Stimulated activated naive B cell treated with anti-CD40 and anti-IgM and Interleukin-4, amounts not matched to agents 10 μg/mL and 1 μg/mL and 100 μg/mL, for 72 hours (primary cell): ENCODE measurements at places on chromosomes 12 and 14.

DNA sequence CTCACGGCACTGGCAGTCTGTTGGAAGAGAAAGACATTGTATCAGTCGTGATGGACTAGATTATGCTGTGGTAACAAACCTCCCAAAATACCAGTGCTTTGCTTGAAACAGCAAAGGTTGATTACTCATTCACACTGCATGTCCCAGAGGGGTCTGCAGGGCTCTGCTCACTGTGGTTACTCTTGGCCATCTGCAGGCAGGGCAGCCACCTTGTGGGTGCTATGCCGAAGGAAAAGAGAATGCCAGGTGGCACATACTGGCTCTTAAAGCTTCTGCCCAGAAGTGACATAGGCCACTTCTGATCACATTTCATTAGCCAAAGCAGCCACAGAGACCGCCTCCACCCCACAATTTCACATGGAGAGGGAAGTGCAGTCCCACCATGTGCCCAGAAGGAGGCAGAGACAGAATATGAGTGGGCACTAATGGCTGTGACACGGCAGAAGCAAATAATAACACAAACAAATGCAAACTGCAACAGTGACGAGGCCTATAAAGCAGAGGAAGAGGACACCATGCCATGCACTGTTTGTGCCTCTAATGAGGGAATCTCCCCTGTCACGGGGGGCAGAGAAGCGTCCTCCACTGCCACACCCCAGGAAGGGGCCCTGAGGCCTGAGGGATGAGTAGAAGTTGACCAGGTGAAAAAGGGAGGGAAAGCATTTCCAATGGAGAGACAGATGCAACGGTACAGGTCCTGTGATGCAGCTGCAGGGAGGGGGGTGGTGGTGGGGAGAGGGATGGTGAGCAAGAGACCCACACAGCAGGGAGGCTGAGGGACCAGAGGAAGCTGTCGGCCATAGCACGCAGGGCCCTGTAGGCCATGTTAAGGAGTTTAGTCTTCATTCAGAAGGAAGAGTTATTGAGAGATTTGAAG is 51.7 kb upstream of the KICS2 start:
- no peak for DNase-seq

DNA sequence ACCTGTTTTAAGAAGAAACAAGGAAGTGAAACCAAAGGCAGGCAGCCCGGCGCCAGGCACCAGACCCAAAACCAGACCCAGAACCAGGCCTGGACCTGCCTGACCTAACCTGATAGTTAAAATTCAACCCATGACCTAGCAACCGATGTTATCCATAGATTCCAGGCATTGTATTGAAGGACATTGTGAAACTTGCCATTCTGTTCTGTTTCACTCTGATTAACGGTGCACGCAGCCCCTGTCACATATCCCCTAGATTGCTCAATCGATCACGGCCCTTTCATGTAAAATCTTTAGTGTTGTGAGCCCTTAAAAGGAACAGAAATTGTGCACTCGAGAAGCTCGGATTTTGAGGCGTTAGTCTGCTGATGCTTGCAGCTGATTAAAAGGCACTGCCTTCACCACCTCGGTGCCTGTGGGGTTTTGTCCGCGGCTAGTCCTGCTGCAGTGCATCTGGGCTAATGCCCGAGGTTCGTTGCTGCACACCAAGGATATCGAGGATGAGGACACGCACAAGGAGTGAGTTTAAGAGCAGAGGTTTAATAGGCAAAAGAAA is 262.5 kb upstream of the TMEM132C start:
- no peak for DNase-seq

DNA sequence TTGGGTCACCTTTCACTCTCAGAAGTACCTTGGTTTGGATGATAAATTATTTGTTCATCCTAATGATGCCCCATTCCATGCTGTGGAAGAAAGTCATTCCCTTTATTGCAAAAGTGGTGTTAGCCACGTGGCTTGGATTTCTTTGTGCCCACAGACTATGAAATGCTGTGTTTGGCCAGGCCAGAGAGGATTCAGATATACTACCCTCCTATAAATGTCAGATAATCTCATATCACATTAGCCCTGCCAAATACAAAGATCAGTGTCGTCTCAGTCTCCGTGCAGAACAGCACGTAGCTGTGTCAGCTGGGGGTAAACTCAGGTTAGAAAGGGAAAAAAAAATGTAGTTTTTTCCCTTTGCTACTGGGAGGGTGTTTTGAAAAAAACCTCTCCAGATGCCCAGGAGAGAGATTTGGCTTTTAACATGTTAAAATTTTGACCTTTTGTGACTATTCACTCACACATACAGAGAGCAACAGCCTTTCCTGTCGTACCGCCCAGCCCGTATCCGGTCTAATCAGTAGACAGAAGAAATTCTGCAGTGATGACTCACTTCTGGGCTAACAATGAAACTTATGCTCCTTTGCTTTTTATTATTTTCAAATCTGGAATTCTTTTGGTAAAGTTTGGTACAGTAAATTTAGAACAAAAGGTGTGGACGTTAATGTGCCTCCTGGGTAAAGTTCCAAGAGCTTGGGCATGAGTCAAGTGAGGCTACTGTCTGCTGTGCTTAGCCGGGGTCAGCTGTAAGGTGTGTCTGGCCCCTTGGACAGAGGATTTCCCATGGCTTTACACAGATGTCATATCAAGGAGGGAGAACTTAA is 8.5 kb upstream of the PTPRB start:
- DNase-seq: no peak

DNA sequence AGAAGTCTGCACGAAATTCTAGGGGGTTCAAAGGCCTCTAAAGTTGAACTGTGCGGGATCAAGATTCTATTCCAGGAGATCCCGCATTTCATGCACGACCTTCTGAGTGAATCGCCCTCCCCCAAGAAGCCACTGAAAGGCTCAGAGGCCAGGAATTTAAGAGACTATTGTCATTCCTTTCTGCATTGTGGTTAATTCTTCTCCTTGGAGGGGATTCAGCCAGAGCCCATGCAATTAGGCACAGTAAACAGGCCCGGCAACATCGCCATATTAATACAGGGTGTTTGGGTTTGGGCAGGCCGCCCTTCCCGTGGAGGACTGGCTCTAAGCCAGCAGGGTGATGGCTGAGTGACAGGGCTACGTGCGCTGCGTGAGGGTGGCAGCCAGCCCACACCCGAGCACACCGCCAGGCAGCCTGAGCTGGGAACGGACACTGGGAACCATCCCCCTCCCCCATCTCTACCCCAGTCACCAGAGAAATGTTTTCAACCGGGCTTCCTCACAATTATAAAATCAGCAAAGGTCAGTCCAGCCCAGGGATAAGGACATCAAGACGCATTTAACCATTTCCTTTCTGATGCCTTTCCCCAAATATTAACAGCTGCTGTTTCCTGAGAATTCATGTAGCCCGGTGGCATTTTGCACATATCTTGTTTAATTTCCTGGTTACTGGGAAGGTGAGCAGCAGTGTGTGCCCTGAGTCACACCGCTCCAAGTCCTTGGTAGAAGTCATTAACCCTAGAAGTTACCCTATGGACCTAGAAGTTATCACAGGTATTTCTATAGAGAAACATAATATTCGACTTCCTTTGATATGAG is 12.5 kb downstream of the EGLN3 start:
- no peak for DNase-seq
